Hematopoietic multipotent progenitor cell (in vitro differentiated cells): ENCODE measurements at places on chromosomes 4 and X. TPM values are rescaled to one million over a fixed set of nuclear protein-coding genes. Genes with fewer than 3 reads are reported as not detected.

- DNase-seq: no peak
Measured at GRCh38 chr4:107258359-107258758, 222.2 kb upstream of the DKK2 start.

Gene SPANXA1
- total RNA-seq: not detected

Gene FDCSP
- not detected for total RNA-seq

DNA sequence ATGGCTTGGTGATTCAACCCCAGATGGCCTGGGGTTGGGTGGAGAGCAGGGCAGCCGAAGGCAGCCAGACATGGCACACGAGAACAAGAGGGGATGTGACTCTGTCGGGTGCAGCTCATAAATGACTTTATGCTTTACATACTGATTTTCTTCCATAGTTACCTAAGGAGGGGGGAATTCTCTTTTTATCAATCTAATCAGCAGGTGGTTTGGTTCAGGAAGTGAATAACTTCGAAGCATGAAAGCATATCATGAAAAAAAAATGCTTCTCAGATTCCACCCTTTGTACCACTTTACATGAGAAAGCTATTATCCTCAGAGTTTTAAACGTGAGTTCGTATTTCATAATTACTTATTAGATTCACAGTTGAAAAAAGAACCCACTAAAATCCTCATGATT lies 908.9 kb upstream of the LCORL start:
- no peak for DNase-seq

Gene NEUROG2
- total RNA-seq: under 0.01 TPM

GRCh38 chr4:153684182-153684970 lies at the start of gene TLR2:
TLR2 (plus strand) TSS chr4:153684280; CDS start chr4:153702908, 18,628 bp downstream.
- peak; percentile 76 for DNase-seq

Gene MORC4
- total RNA-seq: 0.54 TPM

GRCh38 chrX:28997706-28998463 lies 410.6 kb downstream of the IL1RAPL1 start:
- no peak for DNase-seq

- no peak for DNase-seq
Measured at GRCh38 chr4:75841641-75842520, 60.4 kb downstream of the PPEF2 start.

Gene NAP1L2
- 2.4 TPM for total RNA-seq

Gene TEX13B
- total RNA-seq: not detected

Gene GAGE1
- total RNA-seq: not detected

Gene STAP1
- 1.3 TPM for total RNA-seq
